AG04449 (cell line): ENCODE measurements at places on chromosomes 5 and 9.

DNA sequence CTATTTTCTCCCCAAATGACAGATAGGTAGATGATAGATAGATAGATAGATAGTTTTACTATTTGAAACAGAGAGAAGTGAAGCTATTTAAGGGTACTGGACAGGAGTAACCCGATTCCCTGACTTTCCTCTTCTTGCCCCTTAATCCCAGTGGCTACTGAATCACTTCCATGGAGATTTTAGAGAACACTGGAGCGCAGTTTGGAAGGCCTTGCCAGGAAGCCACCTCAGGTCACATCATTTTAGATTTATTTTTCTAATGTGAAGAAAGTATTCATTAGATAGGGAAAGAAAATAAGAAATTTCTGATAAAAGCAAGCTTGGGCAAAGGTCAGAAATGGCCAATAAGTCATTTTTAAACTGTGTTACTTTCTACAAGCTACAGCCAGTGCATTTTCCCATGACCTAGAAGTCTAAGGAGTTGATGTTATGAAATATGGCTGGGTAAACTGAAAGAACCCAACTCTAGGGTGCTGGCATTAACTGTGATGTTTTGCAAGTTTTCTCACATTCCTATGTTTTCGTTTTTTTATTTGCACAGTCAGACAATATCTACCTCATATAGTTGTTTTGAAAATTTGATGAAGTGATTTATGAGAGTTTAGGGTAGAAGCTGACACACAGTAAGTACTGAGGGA is 544.7 kb upstream of the PTGER4 start:
- DNase-seq, result no peak

DNA sequence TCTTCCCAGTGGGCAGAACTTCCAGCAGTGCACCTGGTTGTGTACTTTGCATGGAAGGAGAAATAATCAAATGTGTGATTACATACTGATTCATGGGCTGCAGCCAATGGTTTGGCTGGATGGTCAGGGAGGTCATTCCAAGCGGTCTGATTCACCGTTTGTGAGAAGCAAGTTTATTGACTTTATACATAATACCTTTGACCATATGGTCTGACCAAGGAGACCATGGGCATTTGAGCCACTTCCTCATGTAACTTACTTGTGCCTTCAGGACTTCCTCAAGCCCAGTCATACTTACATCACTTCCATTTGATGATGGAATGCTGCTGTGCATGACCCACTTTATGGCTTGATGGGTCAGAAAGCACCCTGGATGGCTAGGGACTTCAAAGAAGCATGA is 41.1 kb downstream of the DAP start:
- peak; percentile 63 for DNase-seq

DNA sequence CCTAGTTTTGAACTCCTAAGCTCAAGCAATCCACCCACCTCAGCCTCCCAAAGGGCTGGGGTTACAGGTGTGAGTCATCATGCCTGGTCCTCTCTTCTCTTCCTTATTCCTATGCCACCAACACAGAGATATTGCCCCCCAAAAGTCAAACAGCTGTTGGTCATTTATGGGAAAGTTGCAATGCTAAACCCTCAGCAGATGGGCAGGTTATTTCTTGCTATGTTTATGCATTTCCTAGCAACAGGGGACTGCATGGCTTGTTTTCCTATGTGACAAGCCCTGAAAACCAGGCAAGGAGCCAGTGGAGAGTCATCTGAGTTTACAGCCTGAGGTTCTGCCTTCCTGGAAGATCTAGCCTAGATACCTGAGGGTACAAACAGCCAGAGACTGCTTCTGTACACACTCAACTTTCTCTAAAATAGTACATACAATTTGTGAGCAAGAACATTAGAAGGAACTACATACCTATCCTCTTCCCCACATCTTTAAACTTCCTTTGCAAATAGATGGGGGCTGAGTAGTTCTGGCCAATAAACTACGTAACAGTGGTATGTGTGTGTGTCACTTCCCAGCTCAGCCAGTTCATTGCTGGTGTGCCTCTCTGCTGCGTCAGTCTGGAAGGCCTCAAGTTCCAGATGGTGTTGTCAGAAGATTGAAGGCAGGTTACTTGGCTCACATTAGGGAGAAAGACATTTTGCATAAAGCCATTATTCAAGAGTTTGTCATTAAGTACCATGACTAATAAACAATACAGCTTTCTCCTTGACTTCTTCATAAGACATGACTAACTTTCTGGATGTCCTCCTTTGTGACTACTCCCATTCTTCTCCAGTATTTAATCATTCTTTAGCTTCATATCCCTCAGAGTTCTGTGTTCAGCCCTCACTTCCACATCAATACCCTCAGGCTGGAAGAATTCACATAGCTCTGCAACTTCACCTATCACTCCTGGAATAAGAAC is 65.3 kb downstream of the CSNK1A1 start:
- peak; percentile 100 for DNase-seq

- DNase-seq, result no peak
Measured at GRCh38 chr9:108077556-108077955, 588.0 kb upstream of the KLF4 start.

GRCh38 chr9:20506099-20506900 is 116.0 kb downstream of the MLLT3 start:
- no peak for DNase-seq

GRCh38 chr5:6188344-6188743 is 190.0 kb downstream of the MED10 start:
- DNase-seq, result no peak

DNA sequence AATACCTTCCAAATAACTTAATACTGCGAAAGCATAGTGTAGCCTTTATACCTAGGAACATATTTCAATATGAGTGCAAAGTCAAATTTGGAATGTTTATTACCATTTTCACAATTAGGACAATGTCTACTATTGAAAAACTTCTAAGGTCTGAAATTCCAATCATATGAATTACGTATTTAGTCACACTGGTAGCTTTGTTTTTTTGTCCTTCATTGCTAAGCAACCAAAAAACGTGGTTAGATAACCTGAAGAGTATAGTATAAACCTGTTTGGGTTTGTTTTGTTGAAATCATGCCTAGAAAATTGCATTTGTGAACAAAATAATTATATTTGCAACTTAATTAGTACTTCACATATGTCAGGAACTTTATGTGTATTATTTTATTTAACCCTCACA is 134.2 kb downstream of the FBXO4 start:
- no peak for DNase-seq

- no peak for DNase-seq
Measured at GRCh38 chr9:118940473-118940872, 428.8 kb downstream of the BRINP1 start.

DNA sequence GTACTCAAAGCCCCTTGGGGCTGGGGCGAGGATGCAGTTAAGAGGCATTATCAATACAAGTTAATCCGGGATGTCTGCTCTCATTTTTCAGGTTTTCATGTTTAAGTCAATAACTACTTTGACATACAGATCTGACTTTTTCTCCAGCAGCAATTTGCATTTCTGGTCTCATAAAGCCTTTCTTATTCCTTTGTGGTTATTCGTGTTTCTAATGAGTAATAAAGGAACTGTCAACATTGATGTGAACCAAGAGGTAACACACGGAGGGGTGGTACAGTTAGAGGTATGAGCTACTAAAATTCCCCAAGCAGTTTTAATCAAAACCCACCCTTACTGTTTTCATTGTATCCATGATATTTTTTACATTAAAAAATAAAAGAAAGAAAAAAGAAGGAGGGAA is 138.0 kb upstream of the NFIB start:
- no peak for DNase-seq

DNA sequence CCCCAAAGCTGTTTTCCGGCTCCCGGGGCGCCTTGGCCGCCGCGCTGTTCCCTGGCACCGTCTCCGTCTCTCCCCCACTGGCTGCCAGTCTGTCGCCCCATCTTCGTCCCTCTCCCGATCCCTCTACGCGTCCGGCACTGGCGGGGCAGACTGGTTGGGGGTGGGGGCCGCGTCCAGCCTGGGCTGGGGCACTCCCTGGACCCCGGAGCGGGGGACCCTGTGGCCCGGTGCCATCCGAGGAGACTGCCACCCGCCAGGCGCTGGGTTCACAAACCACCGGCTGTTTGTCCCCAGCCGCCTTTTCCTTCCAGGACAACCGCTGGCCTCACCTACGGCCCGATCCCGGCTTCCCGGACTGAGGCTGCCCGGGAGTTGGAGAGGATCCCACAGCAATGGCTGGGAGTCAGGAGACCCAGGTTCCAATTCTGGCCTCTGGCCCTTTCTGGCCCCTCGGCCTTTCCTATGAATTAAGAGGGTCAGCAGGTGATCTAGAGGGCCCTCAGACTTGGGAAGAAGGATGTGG is 1.0 kb upstream of the FIBCD1 start:
- DNase-seq, result no peak

- DNase-seq, result no peak
Measured at GRCh38 chr5:169688106-169688505, 51.0 kb downstream of the DOCK2 start.

GRCh38 chr9:93911801-93912554 is 43.2 kb downstream of the BARX1 start:
- DNase-seq, result no peak

DNA sequence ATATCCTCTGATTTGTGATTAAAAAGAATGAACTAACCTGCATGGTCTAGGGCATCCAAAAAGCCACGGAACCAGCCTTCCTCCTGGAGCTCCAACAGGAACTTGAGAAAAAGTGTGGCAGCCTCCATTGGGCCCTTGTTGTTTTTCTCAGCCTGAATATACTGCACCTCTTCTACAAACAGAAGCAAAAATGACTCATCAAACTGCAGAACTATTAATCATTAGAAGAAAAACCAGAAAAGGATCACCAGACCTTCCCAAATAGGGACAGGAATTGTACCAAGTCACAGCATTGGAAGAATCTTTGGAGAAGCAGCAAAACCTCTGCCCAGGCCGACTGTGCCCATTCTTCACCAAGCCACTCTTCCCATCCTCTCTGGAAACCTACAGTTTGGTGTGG is 25.2 kb downstream of the RIGI start:
- DNase-seq, result no peak

- DNase-seq, result no peak
Measured at GRCh38 chr5:60260658-60261057, 367.1 kb upstream of the PDE4D start.

- no peak for DNase-seq
Measured at GRCh38 chr9:72749276-72749675, 203.6 kb downstream of the ALDH1A1 start.

- DNase-seq, result no peak
Measured at GRCh38 chr5:95027775-95028174, 257.1 kb downstream of the MCTP1 start.

GRCh38 chr9:84839541-84839940 is 170.0 kb downstream of the NTRK2 start:
- peak; percentile 67 for DNase-seq

DNA sequence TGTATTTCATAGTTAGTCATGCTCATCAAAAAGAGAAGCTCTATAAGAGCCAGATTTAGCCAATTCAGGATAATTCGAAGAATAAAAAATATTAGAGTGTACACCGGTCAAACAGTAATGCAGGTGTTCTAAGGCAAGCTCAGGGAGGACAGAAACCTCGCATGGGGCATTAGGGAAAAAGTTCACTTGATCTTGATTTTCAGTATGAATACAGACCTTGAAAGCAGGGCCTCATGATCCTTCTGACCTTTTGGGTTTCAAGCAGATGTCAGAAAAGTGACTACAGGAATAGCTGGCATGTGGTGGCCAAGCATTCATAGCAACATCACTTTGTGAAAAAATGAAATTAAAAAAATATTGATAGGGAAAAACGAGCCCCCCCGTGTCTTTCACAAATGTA is 394.9 kb downstream of the KIF4B start:
- DNase-seq, result no peak

- DNase-seq, result no peak
Measured at GRCh38 chr9:121281614-121282276, 13.8 kb downstream of the GSN start.

- DNase-seq, result no peak
Measured at GRCh38 chr9:24488896-24489295, 56.8 kb downstream of the IZUMO3 start.

GRCh38 chr5:157917491-157917890 is 58.5 kb upstream of the CLINT1 start:
- no peak for DNase-seq

DNA sequence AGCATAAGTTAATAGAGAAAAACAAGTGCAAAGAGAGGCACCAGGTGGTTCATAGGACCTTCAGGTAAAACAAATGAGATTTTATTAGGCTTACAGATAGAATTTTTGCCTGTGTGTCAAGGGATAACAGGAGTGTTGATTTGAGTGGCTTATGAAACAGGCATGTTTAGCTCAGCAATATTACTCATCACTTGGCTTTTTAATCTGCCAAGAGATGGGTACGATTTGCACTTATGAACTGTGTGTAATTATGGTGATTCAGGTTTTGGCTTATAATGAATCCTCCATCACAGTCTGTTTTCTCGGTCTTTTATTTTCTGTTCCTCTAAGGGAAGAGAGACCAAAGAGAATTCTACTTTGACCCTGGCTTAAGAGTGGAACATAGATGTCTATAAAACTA is 199.3 kb downstream of the DMRTA1 start:
- no peak for DNase-seq

- DNase-seq, result peak; percentile 23
Measured at GRCh38 chr9:6498982-6499381, 86.0 kb downstream of the UHRF2 start.
